ENCODE measurements at places on chromosomes 7 and 10.

- DNase-seq: no peak
Observed at GRCh38 chr10:24731942-24732341, 8.3 kb upstream of the ARHGAP21 start.

GRCh38 chr7:69365651-69366192 is 232.6 kb upstream of the AUTS2 start:
- DNase-seq: no peak

- no peak for DNase-seq
Observed at GRCh38 chr7:19900118-19900517, 126.7 kb upstream of the TMEM196 start.

- peak; percentile 38 for DNase-seq
Observed at GRCh38 chr10:68301790-68302502, 29.9 kb upstream of the HNRNPH3 start.

GRCh38 chr7:108291791-108292440 is 161.8 kb upstream of the LAMB4 start:
- no peak for DNase-seq

Measured in CD4-positive, alpha-beta T cell treated with Interleukin-2 at 100 ng/mL for 4 hours (primary cell).